SIG-M5 (cell line): ENCODE measurements at places on chromosomes 12 and 14.

GRCh38 chr12:67531051-67531450 is 117.5 kb upstream of the DYRK2 start:
- no peak for DNase-seq

- DNase-seq = no peak
Observed at GRCh38 chr14:68658029-68658509, 134.8 kb downstream of the ZFP36L1 start.

DNA sequence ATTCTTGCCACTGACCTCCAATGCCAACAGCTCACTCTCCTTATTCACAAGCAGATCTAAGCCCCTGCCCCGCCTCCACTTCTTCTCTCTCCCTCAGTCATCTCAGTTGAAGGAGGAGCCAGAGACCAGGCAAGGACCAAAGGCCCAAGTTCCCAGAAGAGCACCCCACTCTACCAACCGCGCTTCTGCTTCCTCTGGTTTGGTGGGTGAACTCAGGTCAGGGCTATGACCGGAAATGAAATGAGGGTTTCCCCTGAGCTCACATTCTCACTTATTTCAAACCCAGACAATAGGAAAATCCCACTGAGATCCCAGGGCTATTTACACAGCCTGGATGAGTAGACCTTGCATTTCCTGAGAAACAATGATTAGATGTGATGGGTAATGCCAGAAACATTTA is 9.9 kb downstream of the DPF3 start:
- DNase-seq = no peak

DNA sequence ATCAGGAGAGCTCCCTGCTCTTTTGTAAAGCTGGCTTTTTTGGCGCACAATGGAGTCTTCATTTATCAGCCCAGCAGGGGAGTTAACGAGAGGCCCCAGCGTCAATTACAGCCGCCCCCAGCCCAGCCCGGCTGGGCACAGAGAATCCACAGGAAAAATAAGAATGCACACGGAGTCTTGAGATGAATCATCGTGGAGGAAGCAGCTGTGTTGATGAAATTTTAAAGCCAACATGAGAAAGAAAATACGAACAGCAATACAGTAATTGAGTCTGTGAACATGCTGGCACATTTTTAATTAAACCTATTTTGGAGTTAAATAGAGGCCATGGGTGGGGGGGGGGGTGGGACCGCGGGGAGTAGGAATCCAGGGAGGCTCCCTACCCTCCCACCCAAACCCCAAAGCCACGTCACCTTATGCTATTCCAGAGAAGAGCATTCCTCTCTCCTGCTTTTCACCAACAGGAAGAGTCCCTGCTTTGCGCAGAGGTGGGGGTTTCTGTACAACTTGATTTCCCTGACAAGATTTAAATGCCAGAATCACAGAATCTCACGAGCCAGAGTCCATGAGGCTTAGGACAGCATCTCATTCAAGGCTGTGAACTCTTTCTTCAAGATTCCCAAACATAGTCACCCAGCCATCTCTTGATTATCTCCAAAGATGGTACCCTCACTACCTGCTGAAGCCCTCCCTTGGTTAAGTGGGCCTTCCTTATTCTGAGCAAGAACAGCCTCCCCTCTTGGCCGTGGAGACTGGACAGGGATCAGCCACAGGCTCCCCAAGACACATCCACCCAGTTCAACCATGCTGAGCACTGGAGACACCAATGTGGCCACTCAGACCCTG is 50.3 kb downstream of the CCNK start:
- DNase-seq = no peak

- DNase-seq = peak; percentile 7
Observed at GRCh38 chr14:93105362-93105761, 10.4 kb downstream of the ITPK1 start.
